T follicular helper cell (primary cell): ENCODE measurements at places on chromosomes 12 and 14.

DNA sequence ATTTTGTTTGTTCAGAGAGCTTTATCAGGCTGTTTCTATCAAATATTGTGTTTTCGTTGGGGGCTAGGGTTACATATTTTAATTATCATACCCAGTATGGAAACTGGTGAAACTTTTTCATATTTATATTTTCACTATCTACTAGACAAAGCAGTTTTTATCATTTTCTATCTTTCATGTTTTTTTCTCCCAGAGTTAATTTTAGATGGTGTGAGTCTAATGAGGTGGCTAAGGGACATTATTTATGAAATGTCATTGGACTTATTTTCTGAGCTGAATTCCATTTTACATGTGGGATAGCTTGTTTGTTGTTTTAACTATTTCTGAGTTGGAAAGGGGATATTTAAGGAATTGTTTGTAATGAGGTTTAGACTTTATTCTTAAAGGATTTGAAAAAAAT lies 100.3 kb downstream of the TMTC2 start:
- no peak for DNase-seq

GRCh38 chr12:12586879-12587675 lies 24.4 kb upstream of the DUSP16 start:
- no peak for DNase-seq

GRCh38 chr12:46403719-46404070 lies 31.1 kb upstream of the SLC38A2 start:
- DNase-seq: no peak

- DNase-seq: no peak
Observed at GRCh38 chr12:120858306-120859088, 45.7 kb downstream of the SPPL3 start.

- no peak for DNase-seq
Observed at GRCh38 chr12:116094475-116094874, 183.0 kb downstream of the MED13L start.

DNA sequence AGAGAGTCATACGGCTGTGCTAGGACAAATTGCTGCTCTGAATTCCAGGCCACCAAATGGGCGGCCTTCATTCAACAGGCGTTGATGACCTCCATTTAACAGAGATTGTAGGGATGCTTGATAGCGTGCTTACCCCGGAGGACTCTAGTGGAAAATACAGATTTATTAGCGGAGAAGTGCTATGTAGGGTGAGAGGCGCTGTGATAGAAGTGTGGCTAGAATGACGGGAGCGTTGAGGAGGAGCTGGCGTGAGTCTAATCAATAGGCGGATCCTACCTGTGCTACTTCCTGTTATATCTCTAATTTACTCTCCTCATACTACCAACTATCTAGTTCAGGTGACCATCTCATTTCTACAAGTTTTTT lies 668 bp downstream of the MRPS35 start:
- DNase-seq: no peak

DNA sequence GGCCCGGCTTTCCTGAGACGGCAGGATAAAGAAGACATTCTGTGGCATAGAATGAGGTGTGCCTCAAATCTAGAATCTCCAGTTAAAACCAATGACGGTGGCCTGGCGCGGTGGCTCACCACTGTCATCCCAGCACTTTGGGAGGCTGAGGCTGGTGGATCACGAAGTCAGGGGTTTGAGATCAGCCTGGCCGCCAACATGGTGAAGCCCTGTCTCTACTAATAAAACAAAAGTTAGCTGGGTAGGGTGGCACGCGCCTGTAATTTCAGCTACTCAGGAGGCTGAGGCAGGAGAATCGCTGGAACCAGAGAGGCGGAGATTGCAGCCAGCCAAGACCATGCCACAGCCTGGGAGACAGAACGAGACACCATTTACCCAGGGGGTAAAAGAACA lies 193.6 kb downstream of the ALG10 start:
- no peak for DNase-seq

DNA sequence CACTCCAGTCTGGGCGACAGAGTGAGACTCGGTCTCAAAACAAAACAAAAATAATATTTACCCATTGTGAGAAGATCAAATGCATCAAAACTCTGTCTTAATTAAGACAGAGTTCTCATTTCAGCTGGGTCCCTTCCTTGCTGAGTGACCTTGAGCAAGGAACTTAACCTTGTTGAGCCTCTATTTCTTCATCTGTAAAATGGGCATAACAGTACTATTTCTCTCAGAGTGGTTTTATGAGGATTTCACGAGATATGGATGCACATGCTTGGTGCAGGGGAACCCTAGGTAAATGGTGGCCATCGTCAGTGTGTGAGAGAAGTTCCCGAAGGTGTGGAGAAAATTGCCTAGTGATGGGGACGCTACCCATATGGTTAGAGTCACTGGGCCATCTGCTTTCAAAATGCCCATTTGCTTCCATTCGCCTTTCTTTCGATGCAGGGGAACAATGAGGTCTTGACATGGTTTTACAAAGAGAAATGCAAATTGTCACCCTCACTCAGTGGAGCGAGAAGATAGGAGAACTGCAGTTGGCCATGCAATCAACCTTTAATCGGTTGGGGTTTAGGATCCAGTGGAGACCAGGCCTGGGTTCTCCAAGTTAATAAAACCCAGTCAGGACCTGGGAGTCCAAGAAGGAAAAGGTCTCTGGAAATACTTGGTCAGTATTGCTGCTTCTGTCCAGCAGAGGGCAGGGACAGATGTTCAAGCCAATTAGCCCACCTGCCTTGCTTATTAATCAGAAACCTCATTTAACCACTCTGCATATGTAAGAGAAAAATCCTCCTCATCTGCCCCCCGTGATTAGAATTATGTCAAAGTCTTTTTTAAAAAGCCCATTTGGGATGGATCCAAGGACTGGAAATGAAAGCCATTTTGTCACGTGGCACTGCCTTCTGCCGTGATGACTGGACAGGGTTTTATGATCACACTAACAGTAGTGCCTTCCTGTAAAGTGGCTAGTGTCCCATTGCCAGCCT lies 37.2 kb downstream of the CFAP251 start:
- no peak for DNase-seq

- DNase-seq: no peak
Observed at GRCh38 chr14:24849471-24849870, 200.5 kb downstream of the STXBP6 start.

DNA sequence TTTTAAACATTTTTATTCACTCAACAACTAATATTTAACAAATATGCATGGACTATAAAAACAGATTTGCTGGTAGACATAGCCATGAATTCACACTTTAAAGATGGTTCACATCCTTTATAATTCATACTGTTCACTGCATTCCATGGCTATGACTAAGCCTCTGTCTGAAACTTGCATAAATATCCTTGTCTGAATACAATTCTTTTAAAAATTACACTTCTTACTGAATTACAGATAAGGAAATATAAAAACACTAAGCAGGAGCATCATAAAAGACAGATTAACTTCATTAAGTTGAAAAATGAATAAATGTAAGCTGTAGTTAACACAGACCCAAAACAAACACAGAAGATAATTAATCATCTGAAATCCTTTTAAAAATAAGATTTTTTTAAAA lies 53.8 kb downstream of the GXYLT1 start:
- DNase-seq: no peak
